ENCODE measurements at places on chromosomes 16 and 17.

DNA sequence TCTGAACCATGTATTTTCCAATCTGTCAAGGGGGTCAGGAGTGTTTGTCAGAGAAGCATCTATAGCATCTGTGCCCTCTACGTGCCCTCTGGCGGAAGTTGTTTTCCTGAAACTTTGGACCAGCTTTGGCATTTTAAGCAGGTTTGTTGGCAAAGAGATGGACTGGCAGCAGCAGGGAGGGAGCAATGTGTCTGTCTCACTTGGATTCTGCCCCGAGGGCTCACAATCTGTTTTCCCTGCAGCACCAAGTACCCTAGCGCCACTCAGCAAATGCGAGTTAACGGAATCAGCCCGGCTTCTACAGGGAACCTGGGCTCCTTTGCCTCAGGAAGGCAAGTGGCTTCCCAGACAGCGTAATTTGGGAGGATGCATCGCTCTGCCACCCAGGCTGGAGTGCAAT is 17.4 kb downstream of the DUSP14 start:
- no peak for DNase-seq

DNA sequence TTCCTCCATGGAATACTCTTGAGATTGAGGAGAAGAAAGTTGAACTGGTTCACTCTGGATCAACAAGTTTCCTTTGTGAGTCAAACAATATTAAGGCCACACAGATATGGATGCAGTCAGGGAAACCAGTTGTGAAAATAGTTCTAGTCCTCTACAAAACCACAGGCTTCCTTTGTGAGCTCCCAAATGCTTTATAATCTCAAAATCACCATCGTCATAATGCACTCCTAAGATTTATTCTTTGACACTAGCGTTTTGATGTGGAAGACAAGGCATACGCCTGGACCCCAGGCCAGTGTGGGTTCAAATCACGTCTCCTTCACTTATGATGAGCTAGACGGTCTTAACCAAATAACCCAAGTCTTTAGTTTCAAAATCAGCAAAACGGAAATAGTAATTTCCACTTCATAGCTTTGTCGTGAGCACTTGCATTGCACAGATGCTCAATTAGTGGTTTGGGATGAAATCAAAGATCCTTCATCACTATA is 142.6 kb downstream of the STX8 start:
- no peak for DNase-seq

DNA sequence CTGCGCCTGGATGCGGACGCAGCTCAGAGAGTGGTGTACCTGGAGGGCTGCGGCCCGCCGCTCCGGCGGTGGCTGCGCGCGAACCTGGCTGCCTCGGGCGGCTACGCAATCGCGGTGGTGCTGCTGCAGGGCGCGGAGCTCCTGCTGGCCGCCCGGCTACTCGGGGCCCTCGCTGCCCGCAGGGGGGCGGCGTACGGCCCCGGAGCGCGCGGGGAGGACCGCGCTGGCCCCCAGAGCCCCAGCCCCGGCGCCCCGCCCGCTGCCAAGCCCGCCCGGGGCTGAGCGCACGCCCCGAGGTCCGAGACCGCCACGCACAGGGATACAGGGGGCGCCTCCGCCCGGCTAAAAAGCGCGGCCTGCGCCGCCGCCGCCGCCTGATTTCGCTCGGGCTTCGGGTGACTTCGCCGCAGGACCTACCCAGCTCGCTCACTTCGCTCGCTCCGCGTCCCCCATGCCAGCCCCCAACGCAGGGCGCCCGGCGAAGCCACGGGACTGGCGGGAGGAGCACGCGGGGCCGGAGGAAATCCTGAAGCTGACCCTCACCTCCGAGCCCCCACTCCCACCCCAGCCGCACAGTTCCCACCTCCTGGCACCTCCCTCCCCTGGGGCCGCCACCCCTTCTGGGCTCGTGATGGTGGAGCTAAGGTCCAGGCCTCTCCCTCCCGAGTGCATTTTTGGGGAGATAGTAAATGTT is 8.2 kb downstream of the PDE6G start:
- DNase-seq, result no peak

DNA sequence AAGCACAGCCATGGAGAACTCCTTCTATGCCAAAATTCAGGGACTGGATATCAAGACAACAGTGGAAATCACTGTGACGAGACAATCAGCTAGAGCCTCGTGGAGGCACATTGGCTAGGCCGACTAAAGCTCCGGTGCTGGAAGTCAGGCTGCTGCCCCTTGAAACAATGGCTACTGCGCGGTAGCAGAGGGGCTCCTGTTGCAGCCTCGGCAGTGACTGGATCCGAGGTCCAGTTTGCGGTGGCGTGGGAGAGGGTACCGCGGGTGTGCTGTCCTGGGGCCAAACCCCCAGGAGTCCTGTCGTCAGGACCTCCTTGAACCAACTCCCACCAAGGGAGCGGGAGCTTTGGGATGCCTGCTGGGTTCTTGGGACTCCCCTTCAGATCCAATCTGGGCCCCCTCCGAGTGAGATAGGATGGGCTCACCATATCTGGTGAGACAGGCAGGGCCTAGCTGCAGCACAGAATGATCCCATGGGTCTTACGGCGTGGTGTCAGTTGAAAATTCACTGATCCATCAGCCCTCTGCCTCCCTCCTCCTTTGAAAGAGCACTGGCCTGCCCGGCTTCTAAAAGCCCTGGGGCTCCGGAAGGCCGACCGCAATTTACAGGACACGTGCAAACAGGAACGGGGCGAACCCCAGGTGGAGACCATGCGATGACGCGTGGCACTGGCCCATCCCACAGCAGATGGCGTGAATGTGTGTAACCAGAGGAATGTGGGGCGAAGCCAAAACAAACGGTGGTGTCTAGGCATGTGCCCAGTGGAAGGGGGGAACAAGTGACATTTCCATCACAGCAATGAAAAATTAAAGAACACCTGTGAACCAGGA is 15.8 kb upstream of the KCNJ18 start:
- DNase-seq, result no peak

DNA sequence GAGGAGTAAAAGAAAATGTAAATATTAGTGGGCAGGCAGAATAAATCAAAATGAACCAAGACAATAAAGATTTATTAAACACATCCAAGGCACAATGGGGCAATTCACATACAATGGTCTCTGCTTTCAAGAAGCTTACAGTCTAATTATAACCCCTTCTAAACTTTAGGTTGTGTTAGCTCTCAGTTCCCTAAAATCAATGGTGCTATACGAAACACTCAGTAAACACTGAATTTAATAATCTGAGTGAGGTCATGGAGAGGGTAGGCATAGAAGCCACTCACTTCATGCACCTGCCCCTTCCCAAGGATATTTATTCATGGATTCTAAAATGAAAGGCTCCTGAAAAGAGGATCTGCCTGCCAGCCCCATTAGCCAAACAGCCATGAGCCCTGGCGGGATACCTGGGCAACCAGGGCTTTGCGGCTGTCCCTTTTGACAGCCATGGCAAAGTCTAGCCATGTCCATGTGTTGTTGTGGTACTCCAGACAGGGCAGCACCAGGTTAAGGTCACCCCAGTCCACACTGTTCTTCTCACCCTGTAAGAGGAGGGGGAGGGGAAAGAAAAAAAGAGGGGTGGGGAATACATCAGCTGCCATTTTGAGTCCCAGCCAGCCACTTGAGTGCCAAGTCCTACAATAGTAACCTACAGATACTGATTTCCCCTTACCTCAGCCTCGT is 1.4 kb upstream of the RSKR start:
- no peak for DNase-seq

DNA sequence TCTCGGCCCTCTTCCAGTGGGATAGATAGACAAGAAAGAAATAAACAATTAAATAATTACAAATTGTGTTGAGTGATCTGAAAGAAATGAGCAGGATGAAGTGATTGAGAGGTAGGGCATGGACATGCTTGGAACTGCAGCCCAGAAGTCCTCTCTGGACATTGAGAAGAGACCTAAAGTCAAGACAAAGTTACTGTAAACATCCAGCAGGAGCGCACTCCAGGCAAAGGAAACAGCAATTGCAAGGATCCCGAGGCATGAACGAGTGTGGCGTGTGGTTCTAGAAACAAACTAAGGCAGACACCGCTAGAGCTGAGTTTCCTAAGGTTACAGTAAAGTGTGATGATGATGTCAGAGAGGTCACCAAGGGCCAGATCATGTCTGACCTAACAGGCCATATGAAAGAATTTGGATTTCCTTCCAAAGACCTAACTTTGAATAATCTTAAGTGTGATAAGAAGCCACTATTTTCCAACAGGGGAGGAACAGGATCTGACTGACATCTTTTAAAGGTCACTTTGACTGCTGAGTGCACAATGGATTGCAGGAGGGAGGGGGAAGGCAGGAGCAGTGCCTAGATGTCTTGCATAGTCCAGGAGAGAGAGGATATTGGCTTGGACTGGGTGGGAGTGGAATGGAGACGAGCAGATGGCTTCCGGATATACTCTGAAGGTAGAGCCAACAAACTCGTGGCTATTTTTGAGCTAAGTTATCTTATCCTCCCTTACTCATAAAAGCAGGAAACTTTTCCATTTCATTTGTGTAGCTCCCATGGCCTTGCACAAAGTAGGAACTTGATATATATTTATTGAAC is 19.0 kb downstream of the ABCC12 start:
- DNase-seq, result no peak

DNA sequence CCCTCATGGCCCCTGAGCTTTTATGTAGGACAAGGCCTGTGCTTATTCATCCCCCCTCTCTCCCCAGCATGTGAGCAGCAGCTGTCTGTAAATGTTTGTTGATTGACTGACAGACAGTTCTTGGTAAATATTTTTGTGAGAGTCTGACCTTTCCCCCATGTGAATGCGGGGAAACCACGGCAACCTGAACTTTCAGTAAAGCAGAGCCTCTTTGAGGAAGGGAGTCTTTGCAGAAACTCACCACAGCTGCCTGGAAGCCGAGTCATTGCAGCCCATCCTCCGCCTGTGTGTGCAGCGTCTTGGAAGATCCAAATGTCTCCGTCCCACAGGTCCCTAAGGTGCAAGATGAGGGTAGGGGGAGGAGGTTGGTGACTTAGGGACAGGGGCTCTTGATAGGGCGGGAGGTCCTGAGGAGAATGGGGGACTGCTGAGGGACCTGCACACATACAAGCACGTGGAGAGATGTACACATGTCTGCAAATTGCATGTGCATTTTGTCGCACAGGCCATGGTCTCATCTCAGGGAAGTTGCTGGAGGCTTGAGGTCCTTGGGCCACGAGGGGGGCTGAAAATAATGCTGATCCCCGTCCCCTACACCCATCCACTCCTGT is 23.0 kb upstream of the IL21R start:
- no peak for DNase-seq

DNA sequence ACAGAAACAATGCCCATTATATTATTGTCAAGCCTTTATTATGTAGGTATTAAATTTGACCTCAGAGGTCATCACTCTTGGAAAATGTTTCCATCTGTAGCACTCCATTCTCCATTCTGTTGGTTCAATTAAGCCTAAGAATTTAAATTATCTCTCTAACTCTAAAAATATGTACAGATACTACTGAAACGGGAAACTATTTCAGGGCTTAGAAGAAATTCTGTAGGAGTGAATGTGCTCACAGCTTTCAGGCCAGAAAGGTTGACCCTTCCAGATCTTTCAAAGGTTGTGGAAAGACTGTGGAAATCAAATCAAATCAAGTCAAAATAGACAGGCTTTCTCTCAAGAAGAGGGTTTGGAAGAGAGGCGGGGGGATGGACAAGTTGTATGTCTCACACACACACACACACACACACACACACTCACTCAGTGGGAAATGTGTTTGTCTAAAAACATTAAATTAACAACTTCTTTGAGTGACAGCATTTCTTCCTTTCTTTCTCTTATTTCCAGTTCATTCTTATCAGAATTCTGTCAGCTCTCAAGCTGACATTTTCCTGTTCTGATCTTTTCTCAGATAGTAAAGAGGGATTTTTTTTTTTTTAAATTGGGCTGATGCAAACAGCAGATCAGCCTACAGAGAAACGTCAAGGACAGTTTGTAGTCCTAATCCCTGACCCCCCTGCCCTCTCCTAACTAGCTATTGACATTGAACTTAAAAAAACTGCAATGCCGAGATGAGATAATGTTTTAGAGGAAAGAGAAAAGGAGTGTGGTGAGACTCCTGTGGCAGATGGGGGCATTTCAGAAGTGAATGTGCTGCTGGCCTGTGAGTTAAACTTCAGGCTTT is 139.0 kb upstream of the ZFHX3 start:
- no peak for DNase-seq

DNA sequence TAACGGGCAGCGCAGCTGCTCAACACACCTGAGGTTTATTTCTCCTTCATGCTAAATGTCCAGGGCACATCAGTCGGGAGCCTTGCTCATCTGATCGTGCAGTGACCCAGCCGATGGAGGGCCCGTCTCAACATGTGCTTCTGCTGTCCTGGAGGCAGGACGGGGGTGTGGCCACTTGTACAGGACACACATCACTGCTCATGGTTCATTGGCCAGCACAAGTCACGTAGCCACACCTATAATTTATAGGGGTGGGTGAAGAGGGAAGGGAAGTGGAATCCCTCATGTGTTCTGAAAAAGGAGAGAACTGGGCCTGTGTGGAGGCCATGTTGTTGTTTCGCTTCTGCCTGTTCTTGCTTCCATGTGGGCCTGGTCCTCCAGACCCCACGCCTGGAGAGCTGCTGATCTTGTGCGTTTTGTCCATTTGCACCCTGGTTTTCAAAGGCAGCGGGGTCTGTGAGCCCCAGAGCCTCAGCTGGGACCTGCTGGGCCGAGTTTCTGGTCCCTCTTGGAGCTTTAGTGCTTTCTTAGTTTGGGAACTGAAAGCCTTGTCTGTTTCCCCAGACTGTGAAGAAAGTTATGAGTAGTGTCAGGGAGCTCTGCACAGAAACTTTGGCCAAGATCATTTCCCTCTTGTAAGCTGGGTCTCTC is 60.5 kb downstream of the CMIP start:
- DNase-seq, result no peak

DNA sequence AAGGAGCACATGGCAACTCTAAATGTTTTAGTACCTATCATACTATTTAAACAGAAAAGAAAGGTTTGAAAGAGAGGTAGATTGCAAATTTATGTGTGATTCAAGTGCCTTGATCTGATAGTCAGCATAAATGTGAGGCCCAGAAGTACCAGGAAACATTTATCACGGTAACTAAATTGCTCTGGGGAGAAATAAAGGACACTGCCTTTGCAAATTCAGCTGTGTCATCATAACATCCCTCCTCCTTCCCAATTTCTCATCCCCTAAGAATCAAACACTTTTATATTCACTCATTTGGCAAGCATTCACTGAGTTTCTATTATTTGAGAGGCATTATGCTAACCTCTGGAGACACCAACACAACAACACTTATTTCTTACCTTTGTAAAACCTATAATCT is 563.4 kb upstream of the CA10 start:
- no peak for DNase-seq

DNA sequence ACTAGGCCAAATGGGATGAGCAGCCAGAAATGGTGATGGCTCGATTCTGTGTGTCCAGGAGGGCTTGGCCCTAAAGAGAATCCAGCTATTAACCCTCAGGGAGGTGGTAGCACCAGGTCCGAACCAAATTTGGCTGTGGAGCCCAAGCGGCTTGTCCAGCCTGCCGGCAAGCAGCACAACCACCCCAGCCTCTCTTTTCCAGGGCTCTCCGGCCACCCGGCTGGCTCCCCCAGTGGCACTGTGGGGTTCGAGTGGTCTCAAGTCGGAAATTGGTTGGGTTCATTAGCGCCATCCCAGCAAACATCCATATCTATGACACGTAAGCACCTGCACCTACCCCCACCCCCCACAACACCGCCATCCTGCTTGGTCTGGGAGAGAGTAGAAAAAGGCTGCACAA is 35.4 kb downstream of the PLCD3 start:
- no peak for DNase-seq
